ENCODE measurements at places on chromosomes 11 and 22.

DNA sequence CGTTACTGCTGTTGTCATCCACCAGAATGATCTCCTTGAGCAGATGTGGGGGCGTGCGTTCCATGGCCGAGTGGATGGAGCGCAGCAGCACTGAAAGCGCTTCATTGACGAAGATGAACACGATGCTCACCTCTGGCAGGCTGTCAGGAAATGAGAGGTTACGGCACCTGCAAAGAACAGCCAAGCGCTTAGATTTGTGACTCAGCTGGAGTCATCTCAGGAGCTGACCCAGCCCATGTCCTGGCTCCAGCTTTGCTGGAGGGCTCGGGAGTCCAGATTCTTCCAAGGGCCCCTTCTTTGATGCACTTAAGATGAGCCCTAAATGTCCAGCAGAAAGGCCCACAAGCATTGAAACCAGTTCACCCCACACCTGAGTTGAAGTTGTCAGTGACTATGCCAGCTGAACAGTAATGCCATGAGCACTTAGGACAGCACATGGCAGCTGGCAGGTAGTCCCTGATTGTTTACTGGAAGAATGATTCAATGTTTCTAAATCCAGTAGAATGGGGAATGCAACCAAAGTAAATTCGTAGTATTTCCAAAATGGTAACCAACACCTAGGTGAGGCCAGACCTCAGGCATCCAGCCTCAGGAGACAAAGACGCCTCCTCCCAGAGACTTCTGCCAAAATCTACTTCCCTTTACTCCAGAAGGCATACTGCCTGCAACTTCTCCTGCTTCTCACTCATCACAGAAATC, 79.7 kb upstream of the CSNK2A3 start:
- no peak for DNase-seq

DNA sequence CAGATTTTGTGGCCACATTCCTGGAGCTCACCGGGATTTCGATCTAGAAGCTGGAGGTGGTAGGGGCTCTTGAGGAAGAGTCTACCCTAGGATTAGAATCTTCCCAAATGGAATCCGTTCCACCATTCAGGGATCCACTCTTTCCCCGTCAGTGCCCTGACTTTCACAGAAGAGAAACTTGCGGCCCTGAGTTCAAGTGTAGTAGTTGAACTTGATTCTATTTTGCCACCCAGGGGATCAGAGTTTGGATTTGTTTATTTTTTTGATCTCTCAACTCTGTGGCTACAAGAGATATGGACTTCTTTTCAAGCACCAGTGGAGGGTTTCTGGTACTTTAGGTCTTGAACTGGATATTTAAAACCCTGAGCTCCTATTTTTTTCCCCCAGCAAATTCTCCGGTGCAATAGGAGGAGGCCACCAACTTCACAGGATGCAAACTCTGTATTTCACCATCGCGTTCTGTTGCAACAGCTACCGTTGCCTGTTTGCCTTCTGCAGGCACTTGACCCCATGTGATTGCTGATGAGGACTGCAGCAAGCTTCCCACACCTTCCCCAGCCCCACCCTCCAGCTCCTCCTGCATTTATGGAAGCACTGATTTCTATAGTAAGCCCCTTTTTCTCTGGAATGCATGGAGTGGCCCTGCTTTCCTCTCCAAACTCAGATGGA, 14.8 kb upstream of the MRGPRF start:
- no peak for DNase-seq

DNA sequence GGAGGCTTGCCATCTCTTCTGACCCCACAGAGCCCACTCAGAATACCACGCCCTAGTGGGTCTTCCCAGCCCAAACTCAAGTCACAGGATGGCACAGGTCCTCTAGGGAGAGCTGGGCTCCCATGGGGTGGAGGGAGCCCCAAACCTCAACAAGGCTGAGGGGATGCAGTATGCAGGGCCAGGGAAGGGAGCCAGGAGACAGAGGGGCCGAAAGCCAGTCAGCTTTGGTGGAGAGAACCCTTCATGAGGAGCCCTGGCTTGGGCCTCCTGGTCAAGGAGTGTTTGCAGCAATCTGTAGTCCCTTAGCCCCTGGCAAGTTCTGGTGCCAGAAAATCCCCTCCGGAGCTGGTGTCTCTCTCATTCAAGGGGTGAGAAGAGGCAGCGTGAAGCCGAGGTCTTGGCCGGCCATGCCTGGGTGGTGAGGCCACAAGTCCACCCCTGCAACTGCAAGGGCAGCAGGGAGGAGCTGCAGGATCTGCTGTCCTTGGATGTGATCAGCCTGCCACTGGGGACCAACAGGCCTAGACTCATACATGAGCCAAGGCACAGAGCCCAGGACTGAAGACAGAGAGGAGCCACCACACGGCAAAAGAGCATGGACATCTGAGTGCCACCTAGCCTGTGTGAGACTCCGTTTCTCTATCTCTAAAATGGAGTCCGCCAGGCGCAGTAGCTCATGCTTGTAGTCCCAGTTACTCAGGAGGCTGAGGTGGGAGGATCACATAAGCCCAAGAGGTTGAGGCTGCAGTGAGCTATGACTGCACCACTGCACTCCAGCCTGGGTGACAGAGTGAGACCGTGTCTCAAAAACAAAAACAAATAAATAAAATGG, 24.1 kb downstream of the NEAT1 start:
- DNase-seq: no peak

- no peak for DNase-seq
Observed at GRCh38 chr11:89220684-89221339, 43.1 kb downstream of the TYR start.

DNA sequence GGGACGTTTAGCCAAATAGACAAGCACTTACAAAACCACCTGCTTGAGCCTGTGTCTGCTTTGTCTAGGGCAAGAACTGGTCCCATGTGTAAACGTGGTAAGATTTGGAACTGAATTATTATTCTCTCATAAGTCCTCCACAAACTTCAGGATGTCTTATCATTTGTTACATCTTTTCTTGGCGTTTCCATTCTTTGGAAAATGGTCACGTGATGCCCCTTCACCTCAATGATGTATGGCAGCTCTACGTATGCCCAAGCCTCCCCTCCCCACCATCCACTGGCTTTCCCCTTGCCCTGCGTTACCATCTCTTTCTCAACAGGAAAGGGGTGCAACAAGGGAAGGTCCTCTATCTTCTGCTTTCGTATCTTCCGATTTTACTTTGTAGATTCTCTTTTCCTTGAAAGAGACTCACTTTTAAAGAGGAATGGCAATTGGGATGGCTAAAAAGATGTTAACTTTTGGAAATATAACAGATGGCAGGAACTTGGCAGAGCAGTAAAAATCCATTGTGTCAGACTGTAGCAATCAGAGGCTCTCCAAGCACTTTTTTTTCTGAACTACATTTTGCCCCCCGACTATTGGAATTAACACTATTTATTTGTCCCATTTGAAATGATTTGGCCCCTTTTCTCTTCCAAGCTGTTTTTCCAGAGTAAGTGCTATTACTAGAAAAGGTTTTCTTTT, 117.6 kb downstream of the FAT3 start:
- DNase-seq: no peak

DNA sequence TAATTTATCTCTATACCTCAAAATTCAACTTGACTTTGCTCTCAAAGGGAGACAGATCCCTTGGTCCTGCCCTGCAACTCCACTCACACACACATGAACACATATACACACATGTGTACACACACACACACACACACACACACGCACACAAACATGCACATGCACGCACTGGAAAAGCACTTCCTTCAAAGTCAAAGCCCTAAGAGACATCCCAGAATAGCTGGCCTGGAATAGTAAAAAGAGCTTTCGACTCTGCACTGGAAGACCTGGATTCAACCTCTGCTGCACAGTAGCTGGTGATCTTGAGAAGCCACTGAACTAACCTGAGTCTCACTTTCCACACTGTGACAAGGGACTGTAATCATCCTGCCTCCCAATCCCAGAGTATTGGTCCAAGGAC, 26.8 kb downstream of the TENM4 start:
- no peak for DNase-seq

- DNase-seq: no peak
Observed at GRCh38 chr11:76209375-76209972, 3.2 kb upstream of the WNT11 start.

DNA sequence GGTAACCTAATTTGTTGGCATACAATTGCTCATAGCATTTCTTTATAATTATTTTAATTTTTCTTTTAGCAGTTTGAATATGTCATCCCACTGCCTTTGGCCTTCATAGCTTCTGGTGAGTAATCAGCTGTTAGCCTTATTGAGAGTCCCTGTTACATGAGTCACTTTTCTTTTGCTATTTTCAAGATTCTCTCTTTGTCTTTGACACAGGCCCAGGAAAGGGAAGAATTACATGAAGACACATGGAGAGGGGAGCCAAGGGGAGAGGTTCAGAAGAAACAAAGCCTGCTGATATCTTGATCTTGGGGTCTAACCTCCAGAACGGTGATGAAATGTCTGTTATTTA, 418.2 kb downstream of the METTL15 start:
- no peak for DNase-seq

- no peak for DNase-seq
Observed at GRCh38 chr11:104995001-104995408, 26.6 kb upstream of the CASP4 start.

- DNase-seq: no peak
Observed at GRCh38 chr22:45904236-45904635, 72.7 kb downstream of the WNT7B start.

DNA sequence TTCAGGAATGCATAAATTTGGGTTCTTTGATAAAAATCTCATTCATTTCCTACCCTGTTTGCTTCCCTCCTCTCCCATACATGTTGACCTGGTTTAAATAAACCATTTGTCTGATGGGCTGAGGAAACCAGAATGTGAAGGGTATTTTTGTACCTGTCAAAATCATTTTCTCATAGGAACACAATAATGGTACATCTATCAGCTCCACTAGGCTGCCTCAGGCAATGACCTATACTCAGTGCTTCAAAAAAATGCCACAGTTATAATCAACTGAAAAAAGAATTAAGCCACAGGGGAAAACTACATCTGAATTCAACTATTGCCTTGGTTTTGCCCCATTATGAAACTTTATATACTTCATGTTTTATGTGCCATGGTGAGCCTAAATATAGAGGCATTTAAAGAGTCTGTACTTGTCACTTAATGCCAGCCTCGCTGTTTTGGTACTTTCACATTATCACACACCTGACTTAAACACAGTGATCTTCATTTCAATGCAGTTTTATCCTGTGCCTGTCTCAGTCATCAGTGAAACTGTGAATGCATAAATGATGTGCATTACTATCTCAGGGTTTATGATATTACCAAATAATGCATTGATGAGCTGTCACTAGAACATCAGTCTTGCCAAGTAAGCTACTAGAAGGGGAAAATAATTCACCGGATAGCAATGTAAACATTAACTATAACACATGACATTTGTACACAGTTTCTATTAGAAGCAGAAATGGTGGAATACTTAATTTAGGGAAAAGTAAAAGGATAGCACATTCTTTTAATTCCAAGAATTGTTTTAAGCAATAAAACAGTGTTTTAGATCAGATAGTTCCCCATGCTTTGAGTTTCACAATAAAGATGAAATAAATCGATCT, 92.7 kb downstream of the MSANTD4 start:
- DNase-seq: no peak

DNA sequence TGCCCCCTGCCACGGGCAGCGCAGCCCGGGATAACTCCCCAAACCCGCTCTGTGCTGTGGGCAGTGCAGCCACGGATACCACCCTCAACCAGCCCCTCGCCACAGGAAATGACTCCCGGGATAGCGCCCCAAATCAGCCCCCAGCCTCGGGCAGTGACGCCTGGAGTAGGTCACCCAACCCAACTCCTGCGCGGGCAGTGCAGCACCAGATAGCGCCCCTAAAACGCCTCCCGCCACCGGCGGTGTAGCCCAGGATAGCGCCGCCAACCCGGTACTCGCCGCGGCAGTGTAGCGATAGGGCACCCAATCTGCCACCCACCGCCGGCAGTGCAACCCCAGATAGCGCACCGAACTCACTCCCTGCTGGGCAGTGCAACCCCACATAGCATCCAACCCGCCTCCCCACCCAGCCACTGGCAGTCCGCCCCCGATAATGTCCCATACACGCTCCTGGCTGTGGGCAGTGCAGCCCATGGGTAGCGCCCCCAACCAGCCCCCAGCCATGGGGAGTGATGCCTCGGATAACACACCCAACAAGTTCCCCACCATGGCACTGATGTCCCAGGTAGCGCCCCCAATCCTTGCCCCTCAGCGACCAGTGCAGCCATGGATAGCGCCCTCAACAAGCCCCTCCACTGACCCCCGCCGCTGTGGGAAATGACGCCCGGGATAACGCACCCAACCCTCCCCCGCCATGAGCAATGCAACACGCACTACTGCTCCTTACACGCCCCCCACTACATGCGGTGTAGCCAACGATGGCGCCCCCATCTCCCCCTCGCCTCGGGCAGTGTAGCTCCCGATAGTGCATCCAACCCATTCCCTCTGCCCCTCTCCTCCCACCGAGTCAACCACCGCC, 1.5 kb downstream of the RFPL2 start:
- DNase-seq: no peak

DNA sequence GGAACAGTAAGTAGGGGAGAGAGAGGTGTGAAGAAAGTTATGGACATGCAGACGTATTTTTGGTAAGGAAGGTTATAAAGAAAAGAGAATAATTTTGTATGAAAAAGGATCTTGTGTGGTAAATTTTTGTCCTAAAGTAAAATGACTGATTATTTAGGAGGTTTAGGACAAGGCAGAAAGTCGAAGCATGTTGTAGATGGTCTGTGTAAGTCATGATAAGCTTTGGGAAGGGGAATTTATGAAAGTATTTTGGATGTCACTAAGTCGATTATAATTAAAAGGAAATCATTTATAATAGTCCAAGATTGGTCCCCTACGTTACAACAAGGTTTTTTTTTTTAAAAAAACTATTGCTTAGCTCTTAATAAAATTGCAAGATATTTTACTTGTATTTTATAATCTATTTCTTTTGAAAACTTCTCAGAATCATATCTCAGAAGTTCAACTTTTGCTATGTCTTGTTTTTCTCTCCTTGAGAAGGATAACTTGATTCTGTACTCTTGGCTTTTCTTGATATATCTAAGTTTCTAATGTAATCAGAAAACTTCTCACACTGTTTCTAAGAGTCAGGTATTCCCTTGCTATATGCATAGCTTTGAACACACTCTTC, 10.9 kb upstream of the CABP2 start:
- no peak for DNase-seq

DNA sequence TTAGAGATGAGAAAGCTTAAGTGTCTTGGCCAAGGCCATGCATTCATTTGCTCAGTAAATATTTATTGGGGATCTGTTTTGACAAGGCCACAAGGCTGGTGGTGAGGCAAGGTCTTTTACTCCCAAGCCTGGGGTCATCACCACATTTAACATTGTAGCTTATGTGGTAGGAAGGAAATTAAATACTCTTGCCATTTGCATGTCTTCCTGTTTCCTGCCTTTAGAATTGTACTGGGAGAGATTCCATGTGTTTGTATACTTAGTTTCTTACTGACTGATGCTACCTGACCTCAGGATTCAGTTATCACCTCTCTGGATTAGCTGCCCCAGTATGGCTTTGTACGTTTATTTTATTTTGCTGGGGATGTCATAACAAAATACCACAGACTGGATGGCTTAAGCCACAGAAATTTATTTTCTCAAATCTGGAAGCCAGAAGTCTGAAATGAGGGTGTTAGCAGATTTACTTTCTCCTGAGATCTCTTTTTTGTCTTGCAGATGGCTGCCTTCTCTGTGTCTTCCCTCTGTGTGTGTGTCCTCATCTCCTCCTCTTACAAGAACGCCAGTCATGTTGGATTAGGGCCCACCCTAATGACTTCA, 44.8 kb downstream of the SPECC1L start:
- DNase-seq: no peak

All from non-pigmented ciliary epithelial cell (primary cell).